Activated CD4-positive, alpha-beta T cell treated with anti-CD3 and anti-CD28 coated beads, Interleukin-2, amount 50 U/mL, for 4 hours (primary cell): ENCODE measurements at places on chromosomes 7 and 10.

DNA sequence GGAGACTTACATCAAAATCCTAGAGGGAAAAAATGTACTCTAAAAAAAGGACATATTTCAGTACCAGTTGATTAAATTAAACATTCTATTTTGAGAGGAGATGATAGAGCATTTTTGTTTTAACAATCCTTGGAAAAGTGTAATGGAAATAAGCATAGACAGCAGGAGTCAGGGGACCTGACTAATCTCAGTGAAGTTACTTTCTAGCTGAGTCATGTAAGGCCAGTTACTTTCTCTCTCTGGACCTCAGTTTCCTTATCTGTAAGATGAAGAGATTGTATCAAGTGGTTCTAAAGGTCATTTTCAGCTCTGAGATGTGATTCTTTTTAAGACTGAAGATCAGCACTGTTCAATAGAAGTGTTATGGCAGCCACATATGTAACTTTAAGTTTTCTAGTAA, 44.1 kb downstream of the VTI1A start:
- DNase-seq = no peak

- DNase-seq = no peak
Observed at GRCh38 chr7:47092336-47092735, 489.6 kb downstream of the TNS3 start.

DNA sequence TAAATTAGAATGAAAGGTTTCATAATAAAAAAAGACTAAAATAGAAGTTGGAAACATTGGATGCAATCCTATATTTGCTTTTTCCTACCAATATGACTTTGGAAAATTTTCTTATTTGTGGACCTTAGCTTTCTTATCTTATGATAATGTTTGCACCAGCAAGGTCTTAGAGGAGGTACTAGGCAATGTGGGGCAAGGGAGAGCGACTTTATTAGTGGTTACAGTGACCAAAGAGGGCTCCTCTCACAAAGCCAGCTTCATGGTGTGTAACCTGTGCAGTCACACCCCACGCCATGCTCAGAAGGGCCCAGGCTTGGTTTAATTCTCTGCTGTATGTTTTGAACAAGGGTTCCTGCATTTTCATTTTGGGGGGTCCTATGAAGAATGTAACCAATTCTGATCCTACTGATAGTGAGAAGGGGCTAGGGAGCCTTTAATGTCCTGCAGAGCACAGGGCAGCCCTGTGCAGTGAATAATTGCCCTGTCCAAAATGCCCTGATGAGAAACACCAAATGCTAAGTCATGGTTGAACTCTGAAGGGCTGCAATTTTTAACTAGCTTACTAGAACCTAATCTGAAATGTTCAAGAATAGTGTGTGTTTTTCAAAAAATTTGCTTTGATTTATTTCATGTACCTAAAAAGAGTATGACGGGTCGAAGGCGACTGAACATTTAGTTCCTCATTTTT, 1047.8 kb downstream of the LRMDA start:
- no peak for DNase-seq

- DNase-seq = no peak
Observed at GRCh38 chr7:54823776-54824175, 64.8 kb upstream of the SEC61G start.

GRCh38 chr10:80153460-80153859, 20.9 kb downstream of the PLAC9 start:
- no peak for DNase-seq

GRCh38 chr7:68537051-68537773, 1061.1 kb upstream of the AUTS2 start:
- DNase-seq = no peak

- no peak for DNase-seq
Observed at GRCh38 chr7:113809581-113809980, 109.2 kb downstream of the PPP1R3A start.

DNA sequence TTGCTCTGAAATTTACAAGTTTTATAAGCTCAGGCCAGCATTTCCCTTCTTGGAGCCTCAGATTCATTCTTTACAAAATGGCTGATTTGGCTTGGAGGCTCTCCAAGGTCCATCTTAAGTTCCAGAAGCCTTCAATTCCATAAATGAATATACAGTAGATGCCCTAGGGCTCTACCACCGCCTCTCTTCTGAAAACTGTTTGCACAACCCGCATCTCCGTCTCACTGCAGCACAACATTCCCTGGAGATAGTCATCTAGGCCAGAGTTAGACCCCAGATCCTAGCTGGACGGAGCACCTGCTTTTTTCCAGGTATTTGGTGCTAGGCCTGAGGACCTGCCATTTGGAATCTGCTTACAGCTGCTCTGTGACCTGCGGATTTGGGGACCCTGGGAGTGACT, 50.5 kb upstream of the NRP1 start:
- DNase-seq = no peak

GRCh38 chr10:79981450-79982361, 32.8 kb upstream of the SFTPD start:
- DNase-seq = no peak

DNA sequence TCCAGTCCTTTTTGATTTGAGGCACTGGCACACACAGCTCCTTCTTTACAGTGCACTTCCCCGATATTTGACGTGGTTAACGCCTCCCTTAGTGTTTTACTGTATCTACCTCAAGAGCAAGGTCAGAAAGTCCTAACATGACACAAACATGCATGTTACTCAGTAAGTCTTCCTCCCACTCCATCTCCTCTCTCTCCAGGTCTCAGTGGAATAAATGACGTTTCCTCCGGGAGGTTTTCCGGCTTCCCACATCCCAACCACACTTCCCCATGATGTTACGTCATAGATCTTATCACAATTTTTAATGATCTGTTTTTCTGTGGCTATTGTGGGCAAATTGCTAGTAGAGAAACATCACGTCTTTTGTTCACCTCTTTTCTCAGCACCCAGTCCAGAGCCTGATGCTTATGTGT, 165.7 kb downstream of the PTPN20 start:
- DNase-seq = no peak

DNA sequence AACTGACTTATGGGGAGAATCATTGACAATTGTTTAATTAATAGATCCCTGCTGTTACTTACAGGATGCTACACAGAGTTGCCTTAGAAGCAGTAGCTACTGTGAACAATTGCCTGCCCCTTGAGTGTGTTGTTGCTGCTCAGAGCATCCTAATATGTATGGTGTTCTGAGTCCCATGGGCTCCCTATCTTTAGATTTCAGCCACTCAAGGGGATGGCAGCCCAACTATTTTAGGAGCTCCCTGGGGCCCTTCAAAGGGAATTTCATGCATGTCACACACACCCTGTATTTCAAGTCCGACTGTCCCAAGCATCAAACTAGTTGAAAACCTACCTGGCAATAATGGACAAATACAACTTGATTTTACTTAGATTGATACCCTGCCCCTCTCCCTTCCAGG, 111.2 kb downstream of the NOC3L start:
- DNase-seq = no peak

DNA sequence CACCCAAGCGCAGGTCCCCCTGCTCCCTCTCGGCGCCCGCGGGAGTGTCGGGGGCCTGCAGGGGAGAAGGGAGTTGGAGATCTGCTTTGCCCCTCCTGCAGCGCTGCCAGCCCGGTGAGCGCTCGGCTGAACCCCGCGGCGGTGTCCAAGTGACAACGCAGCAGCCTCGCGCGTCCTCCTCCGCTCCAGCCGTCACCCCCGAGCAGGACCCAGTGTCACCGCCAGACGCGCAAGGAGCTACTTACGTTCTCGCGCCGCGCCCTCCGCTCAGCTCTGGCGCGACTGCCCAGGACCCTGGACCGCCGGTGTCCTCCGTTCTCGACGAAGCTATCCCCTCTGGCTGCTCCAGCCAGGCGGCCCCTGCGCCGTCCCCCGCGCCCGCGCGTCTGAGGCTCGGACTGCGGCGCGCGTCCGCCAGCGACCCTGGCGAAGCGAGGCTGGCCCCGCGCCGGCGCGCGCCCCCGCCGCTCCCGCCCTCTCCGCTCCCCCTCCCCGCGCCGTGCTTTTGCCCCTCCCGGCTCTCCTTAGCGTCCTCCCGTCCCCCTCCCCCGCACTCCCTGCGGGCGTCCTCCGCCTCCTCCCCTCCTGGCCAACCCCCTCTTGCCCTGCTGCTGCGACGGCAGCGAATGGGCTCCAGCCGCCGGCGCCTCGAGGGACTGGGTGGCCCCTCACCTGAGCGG, at the start of gene NRCAM:
Gene NRCAM (minus strand): TSS at position 439 of the 680 bp plus-strand sequence. CDS start 216,372 bp downstream, outside the sequence.
- no peak for DNase-seq

DNA sequence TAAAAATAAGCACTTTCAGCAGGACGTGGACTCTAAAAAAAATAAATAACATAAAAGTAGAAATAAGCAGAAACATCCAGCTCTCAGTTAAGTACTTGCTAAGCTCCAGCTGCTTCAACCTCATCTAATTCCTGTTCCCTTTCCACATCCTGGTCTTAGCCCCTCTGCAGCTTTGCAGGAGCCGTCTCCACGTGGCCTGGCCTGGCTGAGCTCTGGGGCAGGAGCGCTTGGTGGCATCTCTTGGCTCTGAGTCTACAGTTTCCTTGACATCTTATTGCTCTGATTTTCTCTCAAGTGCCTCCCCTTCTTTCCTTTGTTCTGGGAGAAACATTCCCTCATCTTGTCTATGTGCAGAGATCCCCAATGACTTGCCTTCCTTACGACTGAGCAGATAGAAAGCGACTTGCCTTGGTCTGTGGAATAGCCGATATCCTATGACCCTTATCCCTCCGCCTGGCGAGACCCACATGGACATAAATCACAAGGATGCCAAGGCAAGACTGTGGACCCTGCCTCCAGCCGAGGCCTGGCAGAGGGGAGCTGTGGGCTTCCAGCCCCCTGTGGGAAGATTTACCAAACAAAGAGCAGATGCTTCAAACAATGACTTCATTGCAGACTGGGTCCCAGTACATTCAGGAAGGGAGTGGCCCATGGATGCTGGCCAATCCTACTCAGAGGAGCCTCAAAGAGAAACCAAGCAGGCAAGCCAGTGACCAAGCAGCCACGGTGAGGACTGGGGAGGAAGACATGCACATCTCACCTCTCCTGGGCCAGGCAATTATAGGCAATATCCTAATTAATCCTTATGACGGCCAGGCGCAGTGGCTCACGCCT, 61.9 kb downstream of the SPOCK2 start:
- no peak for DNase-seq

DNA sequence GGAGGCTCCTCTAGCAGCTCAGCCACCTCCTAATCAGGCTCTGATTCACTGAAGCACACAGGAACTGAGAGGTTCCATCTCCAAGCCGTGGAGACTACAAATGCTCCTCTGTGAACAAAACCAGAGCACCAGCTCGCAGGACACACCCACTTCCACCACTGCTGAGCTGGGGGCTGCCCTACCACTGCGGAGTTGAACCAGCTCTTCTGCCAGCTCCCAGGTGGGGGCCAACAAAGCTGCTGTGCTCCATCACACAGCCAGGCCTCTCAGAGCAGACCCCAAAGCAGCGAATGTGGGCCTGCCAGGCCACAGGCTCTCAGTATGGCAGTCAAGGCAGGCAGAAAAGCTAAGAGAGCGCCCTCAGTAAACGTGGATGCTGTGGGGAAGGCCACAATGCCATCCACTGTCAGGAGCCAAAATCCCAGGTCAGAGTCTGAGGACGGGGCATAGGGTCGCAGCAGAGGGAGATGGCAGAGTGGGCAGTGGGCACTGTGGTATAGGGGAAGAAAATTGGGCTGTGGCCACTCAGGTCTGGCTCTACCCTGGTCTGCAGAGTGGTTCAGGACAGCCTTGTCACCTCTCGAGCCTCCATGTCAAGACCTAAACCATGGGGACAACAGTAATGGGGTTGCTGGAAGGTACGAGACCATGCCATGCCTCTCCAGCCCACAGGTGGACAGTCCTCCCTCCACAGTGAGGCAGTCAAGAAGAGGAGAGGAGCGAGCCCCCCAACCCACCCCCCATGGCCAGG, 82.1 kb downstream of the GRID1 start:
- no peak for DNase-seq

- no peak for DNase-seq
Observed at GRCh38 chr7:114936471-114936870, 14.6 kb downstream of the MDFIC start.

- no peak for DNase-seq
Observed at GRCh38 chr7:25881317-25882037, 270.5 kb upstream of the NFE2L3 start.

DNA sequence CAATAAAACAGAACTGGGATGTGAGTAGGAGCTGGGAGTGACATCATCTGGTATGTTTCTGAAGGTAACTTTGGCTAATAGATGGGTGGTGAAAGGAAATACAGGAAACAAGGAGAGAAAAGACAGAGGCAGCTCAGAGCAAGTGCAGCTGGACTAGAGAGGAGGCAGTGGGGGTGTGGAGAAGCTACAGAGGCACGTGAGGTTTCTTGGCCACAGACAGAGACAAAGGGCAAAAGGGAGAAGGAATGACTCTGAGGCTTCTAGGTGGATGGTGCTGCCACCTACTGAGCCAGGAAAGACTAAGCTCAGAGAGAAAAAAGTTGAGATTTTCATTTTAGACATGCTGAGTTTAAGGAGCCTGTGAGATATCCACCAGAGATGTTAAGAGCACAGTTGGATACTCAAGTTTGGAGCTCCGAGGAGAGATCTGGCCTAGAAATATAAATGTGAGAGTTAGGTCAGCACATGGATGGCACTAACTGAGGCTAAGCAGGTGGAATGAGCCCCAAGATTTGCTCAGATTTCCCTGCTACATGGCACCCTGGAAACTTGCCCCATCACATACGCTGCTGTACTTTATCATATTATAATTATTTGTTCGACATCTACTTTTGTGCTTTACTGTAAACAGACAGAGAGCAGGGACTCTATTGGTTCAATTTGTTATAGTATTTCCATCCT, 293.0 kb upstream of the IMMP2L start:
- no peak for DNase-seq

DNA sequence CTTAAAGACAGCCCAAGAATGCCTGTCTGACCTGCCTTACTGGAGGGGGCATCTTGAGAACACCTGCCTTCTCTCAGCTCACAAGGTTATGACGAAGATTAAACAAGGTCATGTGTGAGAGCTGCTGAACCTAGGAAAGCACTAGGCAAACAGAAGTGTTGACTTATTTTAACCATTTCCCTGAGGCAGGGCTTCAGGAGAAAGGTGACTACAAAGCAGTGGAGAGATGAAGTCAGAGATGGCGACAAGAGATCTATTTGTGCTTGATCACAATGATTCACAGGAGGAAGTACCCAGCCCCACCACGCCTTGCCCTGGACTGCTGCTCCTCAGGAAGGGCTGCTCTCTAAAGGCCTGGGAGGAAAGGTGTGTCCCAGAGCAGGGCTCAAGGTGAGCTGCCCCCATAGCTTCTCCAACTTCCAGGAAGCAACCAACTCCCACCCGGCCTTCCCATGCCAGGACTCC, 27.8 kb downstream of the STN1 start:
- DNase-seq = no peak

GRCh38 chr7:274266-274665, 15.7 kb upstream of the FOXL3 start:
- DNase-seq = no peak

DNA sequence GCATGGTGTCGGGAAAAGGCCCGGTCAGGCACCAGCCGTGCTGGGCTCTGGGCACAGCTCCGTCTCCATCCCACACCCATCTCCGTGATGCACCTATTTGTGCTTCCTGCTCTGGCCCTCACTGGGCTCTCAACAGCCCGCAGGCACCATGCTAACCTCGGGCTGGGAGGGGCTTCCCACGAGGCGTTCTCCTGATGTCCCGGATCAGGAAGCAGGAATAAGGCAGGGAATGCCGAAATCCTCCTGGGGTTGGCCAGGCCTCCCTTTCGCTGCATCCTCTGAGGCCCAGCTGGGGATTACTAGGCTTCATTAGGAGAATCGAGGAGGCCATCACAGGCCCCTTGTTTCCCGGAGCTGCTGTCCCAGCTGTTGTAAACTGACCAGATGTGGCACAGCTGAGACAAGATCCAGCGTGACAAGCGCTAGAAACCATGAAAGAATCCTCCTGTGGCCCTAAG, 72.0 kb downstream of the FAM53B start:
- no peak for DNase-seq

GRCh38 chr10:28737096-28737495, 59.8 kb downstream of the BAMBI start:
- DNase-seq = no peak
